ENCODE measurements at places on chromosomes 7 and 10. TPM values are rescaled to one million over a fixed set of nuclear protein-coding genes. Genes with fewer than 3 reads are reported as not detected.
A peak's percentile ranks its signal among the peaks of the same experiment; 100 is the strongest.

DNA sequence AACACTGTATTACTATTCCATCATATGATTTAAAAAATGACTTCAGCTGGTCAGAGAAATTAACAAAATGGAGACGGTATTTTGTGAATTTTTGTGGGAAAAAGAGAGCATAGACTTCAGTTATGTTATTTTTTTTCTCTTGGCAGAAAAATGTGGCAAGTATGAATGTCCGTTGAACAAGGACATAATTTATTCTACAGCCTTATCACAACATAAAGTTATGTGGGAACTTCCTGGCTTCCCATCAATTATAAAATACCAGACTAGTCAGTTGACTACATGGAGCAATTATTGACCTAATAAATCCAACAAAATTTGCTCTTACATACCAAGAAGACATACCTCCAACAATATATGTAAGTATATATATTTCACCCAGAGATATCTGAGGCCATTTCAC, 88.6 kb upstream of the PPP1R3A start:
- DNase-seq: no peak

DNA sequence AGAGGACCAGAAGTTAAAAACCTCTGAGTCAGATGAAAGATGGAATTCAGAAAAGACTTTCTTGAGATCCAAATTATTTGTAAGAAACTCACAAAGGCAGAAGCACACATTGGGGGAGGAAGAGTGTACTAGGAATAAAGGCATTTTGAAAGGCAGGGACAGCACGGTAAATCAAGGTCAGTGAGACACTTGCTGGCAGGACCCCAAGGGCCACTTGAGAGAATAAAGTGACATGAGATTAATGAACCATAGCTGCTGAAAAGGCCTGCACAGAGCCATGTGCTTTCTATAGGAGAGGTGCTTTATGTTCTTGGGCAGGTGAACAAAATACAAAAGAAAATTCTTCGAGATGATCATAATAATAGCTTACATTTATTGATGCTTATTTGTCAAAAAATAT, 929.9 kb upstream of the MBL2 start:
- DNase-seq: no peak

DNA sequence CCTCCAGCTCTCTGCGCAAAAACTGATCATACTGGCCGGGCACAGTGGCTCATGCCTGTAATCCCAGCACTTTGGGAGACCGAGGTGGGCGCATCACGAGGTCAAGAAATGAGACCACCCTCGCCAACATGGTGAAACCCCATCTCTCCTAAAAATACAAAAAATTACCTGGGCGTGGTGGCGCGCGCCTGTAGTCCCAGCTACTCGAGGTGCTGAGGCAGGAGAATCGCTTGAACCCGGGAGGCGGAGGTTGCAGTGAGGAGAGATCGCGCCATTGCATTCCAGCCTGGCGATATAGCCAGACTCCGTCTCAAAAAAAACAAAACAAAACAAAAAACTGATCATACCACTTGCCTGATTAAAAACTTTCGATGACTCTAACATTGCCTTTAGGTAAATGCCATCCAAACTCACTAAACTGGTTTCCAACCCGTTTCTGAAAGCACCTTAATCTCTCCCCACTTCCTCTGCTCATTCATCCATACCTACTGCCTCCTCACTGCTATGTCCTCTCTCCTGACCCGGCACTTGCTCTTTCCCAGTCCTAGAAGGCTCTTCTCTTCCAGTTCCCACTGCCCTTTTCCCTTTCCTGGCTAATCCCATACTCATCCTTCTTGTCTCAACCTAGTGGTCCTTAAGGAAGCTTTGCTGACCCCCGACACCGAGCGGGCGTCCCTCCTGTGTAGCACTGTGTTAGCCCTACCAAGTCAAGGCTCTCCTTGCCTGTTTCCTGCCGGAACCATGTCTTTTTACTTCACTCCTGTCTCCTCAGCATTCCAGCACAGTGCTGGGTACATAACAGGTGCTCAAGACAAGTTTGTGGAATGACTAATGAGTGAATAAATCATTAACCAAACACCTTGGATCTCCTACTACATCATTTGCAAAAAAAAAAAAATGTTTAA, 686 bp upstream of the MIOS start:
- no peak for DNase-seq

- no peak for DNase-seq
Measured at GRCh38 chr10:78981970-78982281, 86.8 kb upstream of the ZMIZ1 start.

GRCh38 chr7:111677848-111678247, 115.6 kb upstream of the IMMP2L start:
- DNase-seq: no peak

GRCh38 chr10:61338146-61338545, 115.0 kb downstream of the TMEM26 start:
- no peak for DNase-seq

GRCh38 chr10:21832821-21833130, 170.8 kb downstream of the DNAJC1 start:
- no peak for DNase-seq

DNA sequence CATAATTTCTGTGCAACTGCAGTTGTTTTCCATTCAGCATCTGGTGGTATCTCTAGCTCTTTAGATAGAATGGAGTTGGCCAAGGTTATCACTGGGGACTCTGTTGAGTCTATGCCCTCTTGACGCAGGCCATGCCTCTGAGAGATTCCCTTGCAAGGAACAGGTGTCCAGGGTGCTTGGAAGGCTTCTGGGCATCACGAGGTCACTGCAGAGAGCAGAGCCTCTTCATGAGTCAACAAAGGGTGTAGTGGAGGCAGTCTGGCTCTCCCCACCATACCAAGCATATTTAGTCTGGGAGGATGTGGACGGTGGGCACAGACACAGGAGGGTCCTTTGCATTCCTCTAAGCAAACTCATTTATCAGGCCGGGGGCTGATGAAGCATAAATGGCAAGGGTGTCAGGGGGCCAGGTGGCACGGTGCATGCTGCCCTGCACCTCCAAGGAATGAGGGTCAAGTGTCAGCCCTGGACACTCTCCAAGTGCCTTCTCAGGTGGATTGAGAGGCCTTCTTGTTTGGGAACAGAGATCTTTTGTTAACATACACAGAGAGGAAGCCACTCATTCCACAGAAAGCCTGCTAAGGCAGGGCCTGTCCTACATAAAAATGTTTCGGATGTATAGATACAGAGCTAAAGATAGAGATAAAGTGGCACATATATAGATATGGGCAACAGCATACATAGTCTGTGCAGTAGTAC, 328.6 kb downstream of the INHBA start:
- no peak for DNase-seq

- no peak for DNase-seq
Measured at GRCh38 chr10:71060476-71061426, 151.6 kb upstream of the UNC5B start.

DNA sequence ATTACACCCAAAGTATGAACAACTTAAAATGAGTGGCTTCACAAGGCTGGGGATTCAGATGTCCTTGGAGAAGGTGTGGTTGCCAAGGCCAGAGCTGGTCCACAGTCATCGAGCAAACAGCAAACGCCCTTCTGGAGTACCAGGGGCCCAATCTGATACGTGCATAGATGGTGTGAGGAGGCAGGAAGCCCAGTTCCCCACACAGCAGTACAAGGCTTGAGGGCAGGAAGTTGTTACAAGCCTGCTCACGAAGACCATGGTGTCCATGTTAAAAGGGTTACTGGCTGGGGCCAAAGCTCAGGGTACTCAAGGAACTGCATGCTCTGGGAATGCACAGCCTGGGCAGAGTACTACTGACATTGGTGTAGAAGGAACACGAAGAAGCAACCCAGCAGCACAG, 4.6 kb upstream of the ANKRD26 start:
- no peak for DNase-seq

DNA sequence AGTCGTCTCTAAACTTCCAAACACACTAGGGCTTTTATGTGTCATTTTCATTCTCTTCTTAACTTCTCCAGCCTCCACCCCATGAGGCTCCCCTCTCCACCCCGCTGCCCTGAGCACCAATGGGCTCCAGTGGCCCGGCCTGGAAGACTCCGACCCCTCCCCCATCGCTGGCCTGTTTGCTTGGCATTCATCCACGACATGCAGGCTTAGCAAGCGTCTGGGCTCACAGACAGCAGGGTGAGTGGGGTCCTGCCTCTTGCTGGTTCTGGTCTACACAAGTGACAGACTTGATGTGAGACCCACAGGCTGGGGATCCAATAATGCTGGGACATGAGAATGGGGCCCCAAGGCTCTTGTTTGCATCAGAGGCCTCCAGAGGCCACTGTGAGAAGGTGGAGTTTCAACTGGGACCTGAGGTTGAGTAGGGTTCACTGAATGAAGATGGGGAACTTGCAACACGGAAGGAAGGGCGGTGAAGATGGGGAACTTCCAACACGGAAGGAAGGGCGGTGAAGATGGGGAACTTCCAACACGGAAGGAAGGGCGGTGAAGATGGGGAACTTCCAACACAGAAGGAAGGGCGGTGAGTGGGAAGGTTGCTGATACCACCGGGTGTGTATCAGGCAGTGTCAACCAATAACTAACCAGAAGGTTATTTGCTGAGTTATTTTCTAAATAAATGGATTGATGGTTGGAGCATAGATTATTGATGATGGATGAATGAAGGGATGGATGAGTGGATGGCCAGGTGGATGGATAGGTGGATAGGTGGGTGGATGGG, 14.0 kb downstream of the KNDC1 start:
- DNase-seq: no peak

- DNase-seq: no peak
Measured at GRCh38 chr7:155351120-155351870, 53.6 kb downstream of the INSIG1 start.

DNA sequence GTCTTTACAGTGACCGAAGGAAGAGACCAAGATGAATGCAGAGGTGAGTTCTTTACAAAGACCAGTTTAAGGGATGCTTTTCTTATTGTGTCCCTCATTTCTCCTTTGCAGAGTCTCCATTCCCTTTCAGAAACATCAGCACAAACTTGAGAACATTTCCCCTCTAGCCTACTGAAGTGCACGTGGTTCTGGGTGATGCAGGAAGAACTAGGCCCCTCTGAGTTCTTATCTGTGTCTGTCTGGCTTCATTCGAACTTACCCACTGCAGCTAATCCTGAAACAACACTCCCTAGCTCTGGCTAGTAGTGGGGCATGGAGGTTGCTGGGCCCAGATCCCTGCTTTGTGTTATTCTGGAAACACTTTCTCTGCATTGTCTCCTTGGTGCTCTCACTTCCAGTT, 12.6 kb downstream of the BLVRA start:
- no peak for DNase-seq

GRCh38 chr7:37431413-37431812, 17.3 kb downstream of the ELMO1 start:
- no peak for DNase-seq

- peak; percentile 97 for DNase-seq
Measured at GRCh38 chr7:7321681-7322080, 139.3 kb downstream of the C1GALT1 start.

- DNase-seq: no peak
Measured at GRCh38 chr10:44910602-44911001, 535 bp upstream of the TMEM72 start.

GRCh38 chr10:47016564-47016963, 105.3 kb downstream of the PTPN20 start:
- DNase-seq: no peak

DNA sequence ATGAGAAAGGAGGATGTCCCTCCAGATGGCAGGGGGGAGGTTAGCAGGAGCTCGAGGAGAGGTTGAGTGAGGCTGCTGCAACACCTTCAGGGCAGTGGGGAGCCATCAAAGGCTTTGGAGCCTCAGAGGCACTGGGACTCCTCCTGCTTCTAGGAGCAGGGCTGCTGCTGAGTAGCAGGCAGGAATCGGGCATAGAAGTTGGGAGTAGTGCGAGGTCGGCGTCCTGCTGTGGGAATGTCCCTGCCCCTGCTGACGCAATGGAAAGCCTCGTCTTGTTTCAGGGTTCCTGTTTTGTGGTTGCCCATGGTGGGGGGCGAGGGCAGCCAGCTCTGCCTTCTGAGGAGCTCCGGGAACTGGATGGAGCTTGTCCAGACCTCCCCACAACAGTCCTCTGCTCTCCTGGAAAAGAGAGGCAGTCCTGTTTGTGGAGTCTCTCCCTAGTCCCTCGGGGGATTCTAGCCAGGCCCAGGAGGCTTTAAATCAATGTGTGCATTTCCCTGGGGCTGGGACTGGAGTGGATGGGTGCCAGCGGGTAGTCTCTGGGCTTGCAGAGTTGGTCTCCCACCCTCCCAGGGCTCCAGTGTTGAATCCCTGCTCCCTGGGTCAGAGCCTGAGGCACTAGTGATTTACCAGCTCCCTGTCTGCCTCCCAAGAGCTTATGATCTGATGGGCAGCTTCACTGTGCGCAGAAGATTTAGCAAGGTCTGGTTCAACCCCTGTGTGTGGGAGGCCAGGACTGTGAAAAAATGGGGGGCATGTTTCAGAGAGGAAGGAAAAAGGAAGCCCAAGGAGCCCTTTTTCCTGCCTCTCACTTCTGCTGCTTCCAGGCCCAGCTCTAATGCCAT, 98.7 kb upstream of the PPIF start:
- no peak for DNase-seq

DNA sequence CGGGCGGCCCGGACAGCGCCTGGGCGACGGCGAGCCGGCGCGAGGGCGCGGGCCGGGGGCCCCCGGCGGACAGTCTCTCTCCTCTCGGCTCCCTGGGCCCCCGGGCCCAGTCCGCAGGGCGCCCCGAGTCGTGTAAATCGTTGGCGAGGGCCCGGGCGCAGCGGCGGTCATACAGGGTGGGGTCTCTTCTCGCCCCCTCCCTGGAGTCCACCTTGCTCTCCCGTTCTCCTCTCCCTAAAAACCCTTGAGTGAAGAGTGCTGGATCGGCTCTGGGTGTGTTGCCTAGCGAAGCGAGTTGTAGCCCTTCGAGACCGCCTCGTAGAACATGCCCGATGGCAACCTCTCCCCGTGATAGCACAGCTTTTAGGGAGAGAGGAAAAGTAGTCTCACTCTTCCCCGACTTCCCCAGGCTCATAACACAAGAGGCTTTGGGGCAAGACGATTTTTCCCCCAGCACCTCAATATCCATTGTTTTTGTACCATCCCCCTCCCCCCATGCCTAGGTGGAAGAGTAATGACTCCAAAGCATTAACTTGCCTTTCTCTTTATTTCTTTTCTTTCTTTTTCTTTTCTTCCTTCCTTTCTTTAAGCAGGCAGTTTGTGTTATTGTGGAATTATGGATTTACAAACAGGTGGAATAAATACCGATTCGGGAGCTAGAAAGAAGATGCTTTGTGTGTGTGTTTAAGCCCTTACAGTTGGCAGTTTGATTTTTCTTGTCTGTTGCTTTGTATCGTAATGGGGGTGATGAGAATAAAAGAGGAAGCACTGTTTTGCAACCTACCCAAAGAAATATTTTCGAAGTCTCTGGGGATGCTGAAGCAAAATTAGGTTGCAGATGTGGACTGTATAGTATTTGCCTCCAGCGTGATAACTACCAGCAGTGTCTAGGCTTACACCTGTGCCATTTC, 822 bp downstream of the SHOC2 start:
- peak; percentile 67 for DNase-seq

GRCh38 chr7:26201247-26202018, at the start of gene CBX3:
TSS of gene CBX3 (plus strand) at chr7:26201745. CDS start at chr7:26202999, 1,254 bp downstream.
- peak; percentile 96 for DNase-seq

DNA sequence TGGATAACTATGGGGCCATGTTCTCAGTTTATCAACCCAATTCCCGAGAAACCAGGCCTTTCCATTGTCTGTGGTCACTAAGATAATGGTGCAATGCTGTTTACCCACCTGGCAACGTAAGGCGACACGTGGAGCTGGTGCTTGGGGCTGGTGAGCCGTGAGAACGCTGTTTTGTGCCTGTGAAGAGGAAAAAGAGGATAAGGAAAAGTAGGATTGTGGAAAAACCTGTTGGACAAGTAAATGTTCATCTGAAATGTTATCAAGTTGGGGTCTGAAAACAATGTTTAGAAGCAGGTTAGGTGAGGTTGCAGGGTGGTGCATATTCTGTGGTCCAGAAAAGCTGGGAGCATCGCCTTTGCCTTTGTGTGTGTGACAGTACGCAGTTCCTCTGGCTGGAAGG, 88.5 kb downstream of the PPP1R17 start:
- no peak for DNase-seq

The SDHAF3 gene
- 20.5 TPM for total RNA-seq

The PSD gene
- total RNA-seq: 0.78 TPM
